Mesendoderm (in vitro differentiated cells): ENCODE measurements at places on chromosomes 2 and 18.

DNA sequence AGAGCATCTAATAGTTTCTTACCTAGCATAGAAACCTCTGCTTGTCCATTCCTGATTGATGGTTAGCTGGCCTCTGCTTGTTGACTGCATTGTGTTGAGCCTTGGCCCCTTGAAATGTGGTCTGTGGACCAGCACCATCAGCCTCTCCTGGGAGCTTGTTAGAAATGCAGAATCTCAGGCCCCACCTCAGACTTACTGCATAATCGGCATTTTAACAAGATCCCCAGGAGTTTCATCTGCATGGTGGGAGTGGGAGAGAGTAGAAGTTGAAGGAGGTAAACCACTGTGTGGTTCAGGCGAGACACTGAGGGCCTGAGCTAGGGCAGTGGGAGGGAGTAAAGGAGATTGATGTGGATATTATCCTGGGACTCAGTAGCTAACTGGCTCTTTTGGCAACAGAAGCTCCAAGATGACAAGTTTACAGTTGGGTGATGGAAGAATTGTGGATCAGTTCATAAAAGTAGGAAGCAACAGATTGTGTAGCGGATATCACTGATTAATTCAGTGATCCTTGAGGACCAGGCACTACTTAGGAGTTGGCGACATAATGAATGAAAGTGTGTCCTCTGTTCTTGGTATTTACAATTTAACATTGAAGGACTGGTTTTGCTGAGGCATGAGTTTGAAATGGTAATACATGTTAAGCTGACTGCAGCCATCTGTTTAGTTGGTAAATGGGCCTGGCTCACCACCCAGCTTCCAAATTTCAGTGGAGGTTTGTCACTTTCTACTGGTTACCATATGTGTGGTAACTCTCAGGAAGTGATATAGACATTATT, 20.9 kb downstream of the PHLPP1 start:
- no peak for DNase-seq

DNA sequence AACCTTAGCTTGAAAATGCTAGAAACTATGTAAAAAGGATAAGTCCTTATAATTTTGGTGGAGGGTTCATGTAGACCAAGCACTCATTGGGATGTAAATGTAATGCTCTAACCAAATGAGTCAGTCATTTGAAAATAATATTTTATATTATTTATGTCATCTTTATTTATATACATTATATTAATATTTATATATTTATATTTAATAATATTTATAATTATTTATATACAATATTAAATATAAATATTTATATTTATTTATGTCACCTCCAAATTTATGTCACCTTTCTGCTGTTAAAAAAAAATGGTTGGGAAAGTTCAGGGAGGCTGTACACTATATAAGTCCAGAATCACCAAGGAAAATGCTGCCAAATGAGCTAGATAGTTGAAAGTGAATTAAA, 254.3 kb downstream of the FIGN start:
- DNase-seq, result no peak

GRCh38 chr2:191951832-191952231, 104.9 kb upstream of the CAVIN2 start:
- DNase-seq, result no peak

- no peak for DNase-seq
Measured at GRCh38 chr2:953975-954686, 3.5 kb downstream of the SNTG2 start.

DNA sequence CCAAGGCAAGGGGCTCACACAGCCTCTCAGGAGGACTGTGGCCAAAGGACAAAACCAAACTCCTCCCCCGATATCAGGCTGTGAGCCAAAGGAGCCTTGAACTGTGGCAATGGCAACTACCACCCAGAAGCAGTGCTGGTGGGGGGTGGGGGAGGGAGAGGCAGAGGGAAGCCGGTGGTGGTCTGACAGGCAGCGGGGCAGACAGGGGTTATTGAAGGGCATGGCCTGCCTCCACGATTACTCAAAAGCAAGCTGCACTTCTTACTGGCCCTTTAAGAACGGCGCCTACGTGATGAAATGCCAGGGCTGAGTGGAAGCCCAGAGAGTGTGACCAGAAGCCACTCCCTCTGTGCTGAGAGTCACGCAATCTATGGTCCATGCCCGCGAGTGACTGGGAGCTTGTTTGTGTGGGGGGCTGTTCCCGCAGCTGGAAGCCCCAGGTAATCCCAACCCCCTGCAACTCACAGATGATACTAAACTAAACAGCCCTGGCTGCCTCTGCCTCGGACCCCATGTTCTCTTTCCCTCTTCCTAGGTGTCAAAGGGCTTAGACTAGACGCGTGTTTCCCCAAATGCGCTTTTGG, 128.2 kb upstream of the CXCR4 start:
- DNase-seq, result peak; percentile 63

- no peak for DNase-seq
Measured at GRCh38 chr2:150052457-150052856, 435.0 kb downstream of the RND3 start.

DNA sequence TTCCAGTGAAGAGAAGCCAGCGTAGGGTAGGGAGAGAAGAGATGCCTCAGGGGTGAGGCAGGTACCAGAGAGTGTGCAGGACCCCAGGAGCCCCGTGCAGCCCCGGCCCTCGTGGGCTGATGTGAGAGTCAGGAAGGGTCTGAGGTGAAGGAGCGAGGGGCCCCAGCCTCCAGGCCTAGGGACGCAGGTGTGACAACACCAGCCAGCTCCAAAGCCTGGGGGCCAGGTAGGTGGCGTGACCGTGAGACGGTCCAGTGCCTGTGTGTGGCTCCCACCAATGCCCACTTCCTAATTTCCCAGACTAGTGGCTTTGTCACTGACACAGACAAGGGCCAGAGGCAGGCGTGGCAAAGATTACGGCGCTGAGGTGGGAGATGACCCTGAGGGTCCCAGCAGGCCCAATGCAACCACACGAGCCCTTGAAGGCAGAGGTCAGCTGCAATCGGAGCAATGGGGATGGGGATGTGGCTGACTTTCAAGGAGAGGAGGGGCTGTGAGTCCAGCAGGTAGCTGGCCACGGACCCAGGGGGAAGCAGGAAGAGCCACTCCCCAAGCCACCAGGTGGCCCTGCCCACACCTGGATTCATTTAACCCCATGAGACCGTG, 86.0 kb upstream of the SNTG2 start:
- DNase-seq, result no peak

DNA sequence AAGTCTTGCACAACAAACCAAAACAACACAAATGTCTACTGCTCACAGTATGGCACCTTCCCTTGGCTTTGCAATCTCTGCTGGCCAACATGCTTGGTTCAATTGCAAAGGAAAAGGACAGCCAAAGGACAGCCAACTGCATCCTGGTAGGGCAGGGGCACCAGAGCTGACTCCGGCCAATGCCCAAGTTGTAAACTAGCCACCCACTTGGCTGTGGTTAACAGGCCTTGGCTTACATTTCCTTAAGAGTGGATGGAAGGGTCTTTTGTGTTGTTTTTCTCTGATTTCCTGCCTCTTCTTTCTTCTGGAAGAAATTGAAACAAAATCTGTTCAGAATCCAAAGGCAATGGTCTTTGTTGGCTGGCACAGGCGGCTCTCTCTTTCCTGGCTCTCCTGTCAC, 119.1 kb upstream of the TRIB2 start:
- no peak for DNase-seq
